Activated T-cell treated with anti-CD3 and anti-CD28 coated beads for 24 hours (primary cell): ENCODE measurements at places on chromosomes 4 and X.

- DNase-seq, result peak; percentile 14
Measured at GRCh38 chr4:99507762-99508161, 3.1 kb upstream of the C4orf17 start.

- no peak for DNase-seq
Measured at GRCh38 chrX:72368796-72369195, 63.1 kb upstream of the CITED1 start.

DNA sequence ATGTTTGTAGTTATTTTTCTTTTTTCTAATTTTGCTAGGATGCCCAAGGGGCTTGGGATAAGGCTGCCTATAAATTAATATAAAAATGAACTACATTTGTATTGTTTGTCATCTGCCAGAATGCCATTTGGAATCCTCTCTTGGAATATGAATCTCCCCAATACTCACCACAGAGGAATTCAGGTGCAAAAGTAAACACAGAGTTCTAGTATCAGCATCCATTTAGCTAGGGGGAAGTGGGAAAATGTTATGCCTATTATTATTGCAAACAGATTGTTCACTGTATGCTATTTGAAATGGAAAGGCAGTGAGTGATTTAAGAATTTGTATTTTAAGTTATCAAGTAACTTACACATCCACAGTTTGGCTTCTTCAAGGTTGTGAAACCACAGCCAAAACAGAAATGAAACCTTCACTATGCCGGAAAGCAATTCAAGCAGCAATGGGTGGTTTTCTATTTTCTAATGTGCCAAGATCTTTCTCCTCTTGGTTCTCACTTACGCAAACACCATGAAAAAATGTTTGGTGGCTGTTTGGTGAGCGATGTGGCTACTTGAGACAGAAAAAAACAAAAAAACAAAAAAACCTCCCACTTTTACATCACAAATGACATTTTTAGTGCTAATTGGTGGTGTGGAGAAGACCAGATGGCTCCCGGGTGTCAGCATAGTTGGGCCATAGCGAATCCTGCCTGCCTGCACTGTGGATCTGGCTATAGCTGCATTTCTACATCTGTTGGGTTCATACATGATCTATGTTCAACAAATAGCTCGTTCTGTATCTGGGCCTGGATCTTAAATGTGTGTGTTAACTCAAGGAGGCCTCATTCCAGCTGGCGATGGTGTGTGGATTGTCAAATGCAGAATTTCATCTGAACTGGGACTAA is 200.8 kb upstream of the GIMD1 start:
- DNase-seq, result no peak

DNA sequence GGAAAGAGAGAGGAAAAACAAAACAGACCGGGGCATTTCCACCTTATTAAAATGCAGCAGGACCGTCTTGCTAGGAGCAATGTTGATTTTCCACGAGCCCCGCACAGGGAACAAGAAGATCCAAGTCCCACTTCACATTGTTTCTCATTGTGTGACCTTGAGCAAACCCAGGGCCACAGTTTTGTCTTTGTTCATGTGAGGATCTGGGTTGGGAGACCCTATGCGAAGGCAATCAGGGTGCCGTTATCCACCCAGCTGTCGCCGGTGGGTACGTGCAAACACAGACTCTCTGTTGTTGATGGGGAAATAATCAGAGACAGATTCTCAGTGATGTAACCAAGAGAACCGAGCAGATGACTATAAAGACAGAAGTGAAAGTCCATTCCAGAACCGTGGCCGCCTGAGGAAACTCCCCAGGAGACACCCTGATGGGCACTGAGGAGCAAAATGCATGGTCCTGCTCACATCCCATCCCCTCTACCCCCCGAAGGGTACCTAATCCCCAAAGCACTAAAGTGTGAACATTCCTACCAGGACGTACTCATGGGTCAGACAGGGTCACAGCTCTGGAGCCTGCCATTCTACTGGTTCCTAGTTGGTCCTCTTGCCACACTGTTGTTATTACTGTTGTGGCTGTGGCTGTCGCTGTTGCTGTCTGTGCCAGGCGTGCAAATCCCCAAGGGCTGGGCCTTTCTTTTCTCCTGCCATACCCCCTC is 102.7 kb upstream of the RBPJ start:
- DNase-seq, result no peak

GRCh38 chr4:188275686-188276085 is 136.4 kb downstream of the TRIML1 start:
- no peak for DNase-seq

GRCh38 chr4:156981262-156981769 is 9.7 kb upstream of the PDGFC start:
- DNase-seq, result no peak

DNA sequence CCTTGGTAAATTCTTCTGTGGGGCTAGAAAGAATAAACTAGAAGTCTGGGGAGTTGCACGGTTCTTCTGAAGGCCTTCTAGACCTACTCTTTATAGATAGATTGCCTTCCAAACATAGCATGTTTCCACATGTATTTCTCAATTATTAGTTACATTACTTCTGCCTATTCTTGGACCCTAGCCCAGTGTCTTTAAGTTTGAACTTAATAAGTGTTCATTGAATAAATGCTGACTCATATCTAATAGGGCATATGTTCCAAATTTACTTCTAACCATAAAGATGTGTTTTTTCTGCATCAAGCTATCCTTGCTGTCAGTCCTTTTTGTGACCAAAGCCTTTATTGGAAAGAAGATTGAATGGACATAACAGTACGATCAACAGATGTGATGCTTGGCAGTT is 503.6 kb upstream of the ZFP42 start:
- no peak for DNase-seq

- no peak for DNase-seq
Measured at GRCh38 chr4:95217197-95217596, 331.6 kb downstream of the UNC5C start.

GRCh38 chr4:72442715-72443114 is 126.3 kb downstream of the ADAMTS3 start:
- DNase-seq, result no peak

- no peak for DNase-seq
Measured at GRCh38 chrX:9905288-9905687, 61.9 kb upstream of the CLDN34 start.

DNA sequence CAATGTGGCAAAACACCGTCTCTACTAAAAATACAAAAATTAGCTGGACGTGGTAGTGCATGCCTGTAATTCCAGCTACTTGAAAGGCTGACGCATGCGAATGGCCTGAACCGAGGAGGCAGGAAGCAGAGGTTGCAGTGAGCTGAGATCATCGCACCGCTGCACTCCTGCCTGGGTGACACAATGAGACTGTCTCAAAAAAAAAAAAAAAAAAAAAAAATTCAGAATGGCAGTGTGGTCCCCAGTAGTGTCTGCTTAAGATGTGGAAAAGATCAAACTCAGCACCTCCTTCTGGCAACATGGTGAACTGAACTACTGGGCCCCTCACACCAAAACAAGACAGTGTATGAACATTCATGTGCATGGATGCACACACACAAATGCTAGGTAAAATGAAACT is 32.2 kb downstream of the SMS start:
- no peak for DNase-seq

DNA sequence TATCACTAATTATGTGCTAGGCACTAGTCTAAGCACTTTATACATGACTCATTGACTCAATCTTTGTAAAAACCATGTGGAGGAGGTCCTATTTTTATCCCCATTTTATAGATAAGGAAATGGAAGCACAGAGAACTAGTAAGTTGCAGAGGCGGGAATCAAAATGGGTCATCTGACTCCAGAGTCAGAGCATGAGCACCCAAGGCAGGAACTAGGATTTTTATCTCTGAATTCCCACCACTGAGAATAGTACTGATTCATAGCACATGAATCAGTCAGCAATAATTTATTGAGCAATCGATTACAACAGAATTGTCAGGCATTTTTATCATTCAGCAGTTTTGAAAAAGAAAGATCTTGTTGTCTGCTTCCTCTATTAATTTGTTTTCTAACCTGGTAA is 19.3 kb downstream of the SCARB2 start:
- DNase-seq, result no peak

DNA sequence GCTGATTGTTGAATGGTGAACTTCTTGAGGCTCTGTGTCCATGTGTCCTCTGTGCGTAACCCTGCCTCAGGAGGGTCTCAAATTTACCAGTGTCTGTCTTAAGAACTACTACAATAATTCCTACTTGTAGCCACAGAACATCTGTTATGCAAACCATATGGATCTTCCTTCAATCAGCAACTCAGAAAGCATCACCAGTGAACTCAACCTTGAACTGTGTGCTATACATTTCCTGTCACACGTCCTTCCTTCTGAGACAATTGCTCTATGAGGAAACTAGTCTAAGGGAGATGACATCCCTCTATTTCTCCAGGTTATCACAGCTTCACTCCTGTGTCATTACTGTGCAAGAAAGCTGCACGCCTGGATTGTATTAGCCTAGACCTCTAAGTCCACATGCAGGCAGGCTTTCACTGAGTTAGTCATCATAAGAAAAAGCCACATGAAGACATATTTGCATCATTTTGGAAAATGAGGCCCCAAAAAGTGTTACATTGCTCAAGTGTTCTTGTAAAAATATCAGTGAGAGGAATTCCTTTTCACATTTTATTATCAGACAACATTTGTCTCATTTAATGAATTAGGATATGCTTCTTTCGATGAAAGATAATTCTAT is 157.8 kb downstream of the AFF2 start:
- DNase-seq, result no peak

DNA sequence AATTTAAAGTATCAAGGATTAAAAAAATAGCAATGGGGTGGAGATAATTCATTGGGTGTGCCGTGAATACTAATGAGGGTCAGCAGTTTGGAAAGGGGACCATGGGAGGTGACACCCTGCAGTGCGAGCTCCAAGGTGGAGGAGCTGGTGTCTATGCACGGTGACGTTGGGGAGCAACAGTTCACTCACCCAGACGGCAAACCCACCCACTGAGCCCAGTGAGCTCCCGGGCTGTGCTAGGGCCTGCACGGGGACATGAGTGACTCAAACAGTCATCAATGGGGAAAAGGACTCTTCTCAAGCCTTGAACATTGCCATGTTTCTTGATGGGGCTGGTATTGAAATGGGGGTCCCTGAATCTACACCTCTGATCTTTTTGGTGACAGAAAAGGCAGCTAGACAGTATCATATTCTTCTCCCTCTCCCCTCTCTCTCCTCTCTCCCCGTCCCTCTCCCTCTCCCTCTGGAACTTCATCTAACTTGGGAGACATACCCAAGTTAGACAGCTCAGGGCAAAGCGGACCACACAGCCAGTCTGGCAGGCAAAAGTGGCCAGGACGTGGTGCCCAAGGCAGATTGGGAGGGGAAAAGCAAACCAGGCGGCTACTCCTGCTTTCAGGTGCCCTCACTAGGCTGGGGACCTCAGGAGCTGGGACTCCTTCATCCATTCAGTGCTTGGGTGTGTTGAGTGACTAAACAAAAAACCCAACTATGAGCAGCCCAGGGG is 26.3 kb upstream of the PPP2R2C start:
- DNase-seq, result no peak

DNA sequence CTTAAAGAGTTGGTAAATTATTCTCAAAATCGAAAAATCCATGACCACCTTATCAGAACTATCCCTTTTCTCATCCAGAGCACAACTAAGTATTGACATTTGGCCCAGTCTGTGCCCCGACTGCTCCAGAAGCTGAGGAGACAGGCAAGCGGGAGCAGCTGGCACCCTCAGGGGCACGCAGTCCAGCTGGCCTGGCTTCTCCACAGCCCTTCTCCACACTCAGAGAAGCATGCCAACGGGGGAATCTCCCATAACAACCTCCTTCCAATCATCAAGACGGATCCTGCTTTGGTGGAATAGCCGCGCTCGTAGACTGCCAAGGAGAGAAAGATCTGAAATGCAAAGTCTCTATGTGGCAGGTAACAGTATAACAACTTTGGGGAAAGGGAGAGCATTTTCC is 85.4 kb downstream of the AFAP1 start:
- DNase-seq, result no peak

GRCh38 chrX:142238536-142238935 is 33.4 kb upstream of the MAGEC2 start:
- DNase-seq, result no peak

GRCh38 chrX:30364229-30364628 is 55.0 kb upstream of the NR0B1 start:
- no peak for DNase-seq

DNA sequence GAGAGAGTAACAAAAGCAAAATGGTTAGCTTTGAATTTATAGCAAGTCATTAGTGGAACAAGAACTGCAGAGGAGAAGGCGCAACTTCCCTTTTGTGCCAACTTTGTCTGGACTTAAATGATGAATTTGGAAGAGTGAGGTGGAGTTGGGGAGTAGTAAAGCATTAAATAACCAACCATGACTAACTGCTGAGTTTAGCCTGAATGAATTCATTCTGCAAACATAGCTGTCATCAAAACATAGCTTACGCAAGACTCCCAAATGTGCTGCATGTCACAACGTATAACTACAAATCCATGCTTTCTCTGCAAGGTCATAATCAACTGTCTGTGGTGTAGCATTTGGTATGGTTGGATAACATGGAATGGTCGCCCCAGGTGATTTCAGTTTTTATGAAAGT is 75.9 kb upstream of the RPL34 start:
- DNase-seq, result no peak

DNA sequence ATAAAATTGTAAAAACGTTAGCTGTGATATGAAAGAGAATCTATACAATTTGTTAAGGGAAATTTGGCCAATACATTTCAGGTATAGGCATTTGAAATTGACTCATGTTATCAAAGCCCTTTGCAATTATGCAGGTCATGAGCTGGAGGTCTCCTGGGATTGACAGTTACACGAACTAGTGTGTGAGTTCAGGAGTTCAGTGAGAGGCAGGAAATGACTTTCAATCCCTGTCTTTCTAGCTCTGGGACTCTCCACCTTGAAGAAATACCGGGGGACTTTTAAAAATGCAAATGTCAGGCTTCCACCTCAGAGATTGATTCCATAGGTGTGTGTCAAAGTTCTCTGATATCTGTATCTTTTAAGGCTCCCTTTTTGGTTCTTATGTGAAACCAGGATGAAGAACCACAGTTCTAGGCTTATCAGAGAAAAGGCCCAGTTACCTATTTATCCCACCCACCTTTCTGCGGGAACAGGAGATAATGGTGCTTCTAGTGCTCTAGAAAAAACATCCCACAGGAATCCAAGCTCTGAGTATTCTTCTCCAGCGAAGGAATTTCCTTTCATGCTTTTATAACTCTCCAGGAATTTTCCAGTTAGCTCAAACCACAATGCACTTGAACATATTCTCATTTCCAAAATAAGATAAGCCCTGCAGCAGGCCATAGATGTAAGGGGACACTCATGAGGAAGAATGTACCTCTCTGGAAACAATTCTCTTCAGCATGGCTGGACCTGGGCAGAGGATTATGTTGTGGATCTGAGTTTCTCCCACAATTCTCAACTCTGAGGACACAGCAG is 501.0 kb downstream of the IDS start:
- DNase-seq, result no peak

- DNase-seq, result no peak
Measured at GRCh38 chr4:1242506-1243450, 6.2 kb downstream of the CTBP1 start.

GRCh38 chrX:41750716-41751115 is 26.7 kb downstream of the GPR82 start:
- DNase-seq, result no peak
